Cortex of kidney (tissue), 1 donor: ENCODE measurements at places on chromosomes 2 and 18.

- no peak for DNase-seq
Measured at GRCh38 chr18:24536326-24536725, 75.9 kb downstream of the HRH4 start.

DNA sequence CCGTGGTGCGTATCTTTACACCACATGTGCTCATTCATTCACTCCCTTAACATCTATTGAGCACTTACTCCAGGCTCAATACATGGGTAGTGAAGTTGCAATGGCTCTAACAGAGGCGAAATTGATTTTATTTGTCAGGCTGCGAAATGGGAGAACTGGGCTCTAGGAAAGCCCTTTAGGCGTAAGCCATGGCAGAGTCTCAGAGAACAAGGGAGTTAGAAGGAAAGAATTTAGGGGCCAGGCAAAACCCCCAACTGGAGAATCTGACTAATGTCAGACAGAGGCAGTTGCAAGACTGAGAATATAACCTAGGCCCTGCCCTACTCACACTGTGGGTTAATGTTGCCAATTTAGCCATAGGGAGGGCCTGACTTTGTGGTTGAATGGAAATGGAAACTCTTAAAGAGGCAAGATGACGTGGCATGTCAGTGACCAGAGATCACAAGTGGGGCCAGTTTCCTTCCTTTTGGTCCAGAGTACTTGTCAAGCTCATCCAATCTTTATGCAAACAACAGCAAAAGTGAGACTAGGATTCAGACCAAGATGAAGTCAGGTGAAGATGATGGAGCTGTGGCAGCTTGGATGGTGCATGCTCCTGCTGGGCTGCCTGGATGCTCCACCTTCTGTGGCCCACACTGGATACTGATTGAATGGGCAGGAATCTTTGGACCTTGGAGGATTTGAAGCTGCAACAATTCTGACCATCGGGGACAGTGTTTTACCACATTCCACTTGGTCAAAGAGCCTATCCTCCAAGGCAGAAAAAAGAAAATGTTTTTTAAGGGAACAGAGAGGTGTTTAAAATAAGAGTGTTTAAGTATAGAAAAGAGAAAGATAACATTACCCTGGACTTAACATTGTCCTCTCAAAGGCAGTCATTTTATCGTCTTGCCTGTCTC lies 92.2 kb downstream of the CAPN13 start:
- DNase-seq: no peak

GRCh38 chr18:74154716-74155115 lies 6.4 kb downstream of the TIMM21 start:
- no peak for DNase-seq

DNA sequence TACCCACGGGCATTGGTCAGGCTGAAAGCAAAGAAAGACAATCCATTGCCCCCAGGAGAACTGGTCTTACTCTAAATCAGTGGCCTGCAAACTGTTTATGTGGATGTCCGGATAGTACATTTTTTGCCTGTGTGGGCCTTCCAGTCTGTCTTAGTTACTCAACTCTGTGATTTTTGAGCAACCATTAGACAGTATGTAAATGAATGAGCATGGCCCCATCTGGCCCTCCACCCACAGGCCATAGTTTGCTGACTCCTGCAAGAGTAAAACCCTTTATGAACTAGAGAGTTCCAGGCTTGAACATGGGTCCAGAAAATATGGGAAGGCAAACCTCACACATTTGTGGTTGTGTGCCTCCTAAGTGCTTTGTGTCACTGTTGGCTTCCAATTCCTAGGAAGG lies 55.7 kb upstream of the CYP1B1 start:
- no peak for DNase-seq

GRCh38 chr2:29522951-29523669 lies 398.3 kb downstream of the ALK start:
- DNase-seq: no peak

GRCh38 chr2:134536296-134536695 lies 182.5 kb downstream of the TMEM163 start:
- DNase-seq: no peak

GRCh38 chr2:31333046-31333445 lies 81.5 kb downstream of the XDH start:
- no peak for DNase-seq

- no peak for DNase-seq
Measured at GRCh38 chr18:37261246-37261840, 304.3 kb downstream of the CELF4 start.

DNA sequence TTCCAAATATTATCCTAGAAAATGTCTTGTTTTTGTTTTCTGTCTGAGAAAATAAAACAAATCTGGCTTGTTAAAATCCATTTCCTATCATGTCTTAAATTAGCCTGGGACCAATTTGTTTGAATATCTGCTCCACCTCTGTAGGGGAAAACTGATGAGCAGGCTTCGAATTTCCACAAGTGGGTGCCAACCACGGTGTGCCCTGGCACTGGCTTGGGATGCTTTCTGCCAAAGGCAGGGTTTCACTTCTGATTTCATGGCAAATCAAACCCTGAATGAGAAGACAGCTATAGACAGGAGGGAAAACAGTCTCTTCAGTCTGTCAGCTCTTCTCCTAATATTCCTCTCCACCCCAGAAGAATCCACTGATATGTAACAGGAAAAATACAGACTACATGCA lies 33.7 kb upstream of the STAT4 start:
- no peak for DNase-seq

DNA sequence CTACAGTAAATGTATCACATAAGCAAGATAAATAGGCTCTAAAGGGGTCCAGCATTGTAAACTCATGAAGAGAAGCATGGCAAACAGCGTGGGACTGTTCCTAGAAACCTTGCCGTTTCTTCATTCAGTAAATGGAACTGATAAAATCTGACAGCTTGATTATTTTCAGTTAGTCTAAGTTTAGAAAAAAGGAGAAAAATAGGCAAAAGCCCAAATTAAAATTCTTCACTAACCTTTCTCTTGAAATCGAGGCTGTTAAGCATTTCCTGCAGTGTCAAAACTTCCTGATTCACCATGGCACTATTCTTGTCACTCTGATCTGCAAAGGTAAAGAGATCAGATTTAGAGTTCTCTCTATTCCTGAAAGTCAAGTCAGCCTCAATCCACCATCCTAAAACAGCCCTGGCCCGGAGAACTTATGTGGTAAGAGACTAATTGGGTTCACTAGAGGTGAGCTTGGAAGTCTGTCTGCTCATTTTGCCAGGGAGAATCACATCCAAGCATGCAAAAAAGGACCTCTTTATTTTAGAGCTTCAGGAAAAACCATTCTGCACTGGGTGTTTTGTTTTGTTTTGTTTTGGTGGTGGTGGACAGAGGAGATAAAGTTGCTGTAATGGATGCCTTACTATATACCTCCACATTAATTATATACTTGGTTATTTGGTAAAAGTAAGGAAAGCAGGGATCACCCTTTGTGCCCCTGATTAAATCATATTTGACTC lies 52.4 kb upstream of the STAT1 start:
- no peak for DNase-seq

- no peak for DNase-seq
Measured at GRCh38 chr2:197092431-197092830, 165.9 kb upstream of the PGAP1 start.

GRCh38 chr18:78730546-78730945 lies 249.1 kb upstream of the SALL3 start:
- no peak for DNase-seq

GRCh38 chr2:217795706-217796465 lies 206.9 kb downstream of the TNS1 start:
- no peak for DNase-seq

DNA sequence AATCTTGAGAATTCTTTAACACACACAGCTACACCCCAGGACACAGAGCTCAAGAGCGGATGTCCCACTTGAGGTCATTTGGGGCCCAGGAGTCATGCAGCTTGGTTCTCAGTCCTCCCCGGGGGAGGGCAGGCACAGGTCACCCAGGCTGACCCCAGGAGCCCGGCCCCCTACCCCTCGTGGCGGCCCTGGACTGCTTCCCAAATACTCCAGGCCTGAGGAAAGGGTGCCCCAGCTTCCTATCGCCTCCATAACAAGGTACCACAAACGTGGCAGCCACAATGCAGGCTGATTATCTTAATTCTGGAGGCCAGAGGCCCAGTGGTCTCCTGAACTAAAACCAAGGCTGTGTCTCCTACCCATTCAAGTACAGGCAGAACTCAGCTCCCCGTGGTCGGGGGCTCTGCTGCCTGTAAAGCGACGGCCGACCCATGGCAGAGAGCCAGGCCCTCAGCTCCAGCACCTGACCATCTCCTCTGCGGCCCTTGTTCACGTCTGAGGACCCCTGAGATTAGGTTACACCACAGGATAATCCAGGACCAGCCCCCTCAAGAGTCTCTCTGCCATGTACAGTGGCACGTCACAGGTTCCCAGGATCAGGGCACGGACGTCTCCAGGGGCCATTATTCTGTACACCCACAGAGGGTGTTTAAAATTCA lies 10.5 kb downstream of the SLC66A2 start:
- no peak for DNase-seq
